Pulmonary artery endothelial cell (primary cell): ENCODE measurements at places on chromosomes 3 and 15. TPM values are rescaled to one million over a fixed set of nuclear protein-coding genes. Genes with fewer than 3 reads are reported as not detected.

Gene SLC7A14
- total RNA-seq, result 3.0 and 11.8 TPM in 2 replicates

Gene ALCAM
- 88.3 and 129 TPM in 2 replicates for total RNA-seq

Gene GOLGA8R
- total RNA-seq, result 1.1 and 1.3 TPM in 2 replicates

GRCh38 chr3:172699031-172699430, 11.8 kb downstream of the NCEH1 start:
- DNase-seq, result no peak

Gene TYRO3
- total RNA-seq, result 6.3 and 11.5 TPM in 2 replicates
